ENCODE measurements at places on chromosomes 3 and 15.
A peak's percentile ranks its signal among the peaks of the same experiment; 100 is the strongest.

DNA sequence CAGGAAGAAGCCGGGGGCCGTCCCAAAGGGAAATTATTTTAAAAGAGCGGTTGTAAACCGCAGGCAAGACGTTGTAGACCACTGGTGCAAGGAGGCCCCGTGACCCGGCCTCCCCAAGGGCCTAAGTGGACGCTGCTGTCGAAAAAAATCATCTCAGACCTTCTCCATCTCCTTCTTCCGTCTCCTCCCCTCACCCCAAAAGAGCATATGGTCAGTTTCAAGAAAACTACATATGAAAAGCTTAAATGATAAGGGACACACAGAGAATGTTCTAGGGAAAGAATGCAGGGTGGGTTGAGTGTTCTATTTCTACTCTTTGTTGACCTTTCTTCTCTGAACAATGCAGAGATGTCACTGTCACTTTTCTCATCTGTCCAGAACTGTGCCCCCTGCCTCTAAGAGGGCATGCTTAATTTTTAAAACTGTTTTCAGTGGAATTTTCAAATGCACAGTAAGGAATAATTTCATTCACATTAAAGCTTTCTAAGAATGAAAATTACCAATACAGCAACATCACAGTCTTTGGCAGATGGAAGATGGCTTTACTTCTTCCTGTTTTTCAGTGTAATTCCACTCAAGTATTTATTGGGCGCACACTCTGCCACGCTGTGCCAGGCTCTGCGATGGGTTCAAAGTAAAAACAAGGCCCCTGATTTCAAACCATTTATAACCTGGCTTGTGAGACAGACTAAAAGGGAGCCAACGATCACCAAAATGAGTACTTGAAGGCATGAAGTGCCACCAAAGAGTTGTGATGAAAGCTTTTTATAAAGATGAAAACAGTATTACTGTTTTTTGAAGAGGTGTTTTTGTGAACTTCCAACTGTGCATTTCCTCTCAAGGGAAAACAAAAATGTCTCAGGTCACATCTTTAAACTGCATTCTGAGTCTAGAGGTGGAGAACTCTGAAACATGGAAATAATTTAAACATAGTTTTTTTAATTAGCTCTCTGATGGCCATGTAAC lies 891 bp upstream of the TOP2B start:
- DNase-seq, result no peak

DNA sequence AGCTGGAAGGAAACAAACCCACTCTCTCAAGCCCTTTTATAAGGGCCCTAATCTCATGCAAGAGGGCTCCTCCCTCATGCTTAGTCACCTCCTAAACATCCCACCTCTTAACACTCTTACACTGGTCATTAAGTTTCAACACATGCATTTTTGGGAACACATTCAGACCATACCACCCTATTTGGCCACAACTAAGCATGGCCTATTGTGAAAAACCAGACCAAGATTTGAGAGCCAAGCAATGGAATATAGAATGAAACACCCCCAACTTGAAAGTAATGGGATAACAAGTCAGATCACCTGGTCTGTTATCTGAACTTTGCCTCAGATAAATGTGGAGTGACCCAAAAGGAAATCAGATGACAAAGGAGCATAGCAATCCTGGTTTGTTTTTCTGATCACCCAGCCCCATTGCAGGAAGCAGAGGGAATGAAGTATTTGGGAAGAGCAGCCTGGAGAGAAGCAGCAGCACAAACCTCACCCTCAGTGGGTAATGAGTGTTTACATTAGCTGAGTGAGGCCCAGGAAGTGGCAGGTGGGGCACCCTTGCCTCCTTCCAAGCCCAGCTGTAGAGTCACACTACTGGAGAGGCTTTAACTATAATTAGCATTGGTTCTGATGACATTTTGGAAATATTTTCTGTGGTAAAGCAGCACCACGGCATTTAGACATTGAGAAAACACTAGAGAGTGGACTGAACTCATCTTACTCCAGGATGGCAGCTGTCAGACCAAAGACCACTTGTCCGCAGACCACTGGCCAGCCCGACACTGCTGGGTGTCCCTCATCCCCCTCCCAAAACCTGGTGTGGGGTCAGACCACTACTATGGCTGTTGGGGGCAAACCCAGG lies 48.8 kb upstream of the PRTG start:
- DNase-seq, result peak; percentile 21

- no peak for DNase-seq
Observed at GRCh38 chr3:150912501-150912900, 7.3 kb upstream of the MINDY4B start.

- peak; percentile 43 for DNase-seq
Observed at GRCh38 chr3:149003653-149004305, 12.4 kb downstream of the GYG1 start.

GRCh38 chr3:16199769-16200168 lies 25.3 kb downstream of the GALNT15 start:
- no peak for DNase-seq

GRCh38 chr3:102745881-102746280 lies 311.1 kb downstream of the ZPLD1 start:
- peak; percentile 39 for DNase-seq

GRCh38 chr3:23706111-23706510 lies 99.6 kb upstream of the UBE2E1 start:
- no peak for DNase-seq

GRCh38 chr15:42921342-42921731 lies 759 bp upstream of the TTBK2 start:
- peak; percentile 18 for DNase-seq

GRCh38 chr15:71392861-71393283 lies 277.6 kb downstream of the THSD4 start:
- DNase-seq, result no peak

DNA sequence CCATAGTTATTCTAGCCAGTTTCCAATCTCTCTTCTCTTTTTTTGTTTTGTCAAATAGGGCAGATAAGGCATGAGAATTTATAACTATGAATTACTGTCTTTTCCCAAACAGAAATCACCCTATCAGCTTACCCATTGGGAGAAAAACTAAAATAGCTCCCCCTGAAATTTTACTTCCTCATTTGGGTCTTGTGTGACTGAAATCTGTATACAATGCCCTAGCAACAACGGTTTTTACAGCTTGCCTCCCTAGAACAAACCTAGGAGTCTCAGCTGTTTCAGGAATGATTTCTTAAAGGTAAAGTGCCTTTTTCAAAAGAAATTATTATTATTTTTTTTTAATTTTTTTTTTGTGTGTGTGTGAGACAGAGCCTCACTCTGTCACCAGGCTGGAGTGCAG lies 56.8 kb downstream of the CD86 start:
- no peak for DNase-seq

- DNase-seq, result no peak
Observed at GRCh38 chr3:146476094-146476740, 6.9 kb upstream of the PLSCR2 start.

- no peak for DNase-seq
Observed at GRCh38 chr3:14744556-14744955, 69.6 kb downstream of the C3orf20 start.

DNA sequence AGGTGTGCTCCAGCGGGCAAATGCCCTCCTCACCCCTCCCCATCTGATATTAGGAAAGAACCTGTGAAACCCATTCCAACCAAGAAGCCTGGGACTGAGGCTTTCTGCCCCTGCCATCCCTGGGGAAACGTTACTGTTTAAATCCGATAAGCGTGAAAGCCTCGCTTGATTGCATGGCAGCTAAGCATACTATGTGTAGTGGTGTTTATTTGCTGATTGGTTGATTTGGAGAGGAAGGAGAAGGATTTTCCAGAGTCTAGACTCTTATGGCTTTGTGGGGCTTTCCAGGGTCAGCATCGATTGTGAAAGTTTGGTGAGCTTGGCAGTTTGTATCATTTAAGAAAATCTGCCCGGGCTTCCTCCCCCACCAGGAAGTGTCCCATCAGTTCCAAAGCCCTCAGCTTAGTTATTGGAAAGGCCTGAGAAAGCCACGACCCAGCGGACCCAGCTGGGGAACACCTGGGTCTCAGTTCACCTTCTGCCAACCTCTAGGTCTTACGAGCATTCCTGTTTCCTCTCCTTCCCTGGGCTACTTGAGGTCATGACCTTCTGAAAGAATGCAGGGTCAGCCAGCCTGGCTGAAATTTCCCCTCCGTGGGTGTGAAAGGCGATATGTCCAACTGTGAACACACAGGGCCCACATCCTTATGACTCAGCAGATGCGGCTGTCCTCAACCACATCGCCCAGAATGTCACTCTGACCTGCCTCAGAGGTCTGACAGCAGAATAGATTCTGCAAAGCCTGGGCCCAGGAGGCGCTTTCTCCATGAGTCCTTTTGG lies 62.8 kb upstream of the HERC1 start:
- no peak for DNase-seq

DNA sequence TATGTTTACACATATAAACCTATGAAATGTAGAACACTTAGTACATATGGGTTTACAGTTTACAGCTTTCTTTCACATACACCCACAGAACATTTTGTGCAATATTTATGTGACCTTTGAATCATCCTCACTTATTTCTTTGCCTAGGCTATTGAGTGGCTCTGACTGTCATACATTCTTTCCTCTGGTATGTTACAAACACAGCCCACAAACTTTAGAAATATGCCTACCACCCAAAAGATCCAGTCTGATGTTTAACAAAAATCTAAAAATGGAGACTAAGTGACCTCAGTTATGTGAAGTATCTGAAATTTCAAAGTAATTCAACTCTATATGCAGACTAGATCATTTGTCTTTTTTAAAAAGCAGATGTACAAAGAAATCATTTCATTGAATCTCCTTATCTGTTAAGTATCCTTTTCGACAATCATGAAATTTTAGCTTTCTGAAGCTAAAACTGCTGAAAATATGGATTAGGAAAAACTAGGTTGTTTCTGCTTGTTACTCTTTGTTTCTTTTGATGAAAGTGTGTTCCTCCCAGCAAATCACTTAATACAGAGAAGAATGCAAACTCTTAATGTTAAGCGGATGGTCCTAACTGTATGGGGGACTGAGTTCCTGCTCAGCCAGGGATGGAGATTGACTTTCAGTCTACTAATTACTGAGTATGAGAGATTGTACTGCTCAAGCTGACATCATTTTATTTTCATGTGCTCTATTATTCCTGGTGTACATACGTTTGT lies 27.7 kb downstream of the CCDC54 start:
- no peak for DNase-seq

DNA sequence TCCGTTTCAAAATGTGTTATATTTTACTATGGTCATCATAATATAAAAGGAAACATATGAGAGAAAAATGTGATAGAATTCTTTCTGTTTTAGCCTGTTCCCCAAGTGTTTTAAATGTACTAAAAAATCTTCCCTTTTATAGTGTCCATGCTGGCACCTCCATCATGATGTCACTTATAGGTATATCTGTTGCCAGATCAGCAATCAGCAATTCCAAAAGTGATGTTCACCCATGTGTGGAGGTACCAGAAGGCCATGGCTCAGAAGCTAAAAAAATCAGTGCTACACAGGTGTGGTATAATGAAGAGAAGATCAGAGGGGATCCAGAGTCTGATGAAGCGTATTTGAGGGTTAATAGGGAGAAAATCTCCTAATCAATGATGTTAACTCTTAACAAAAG lies 1.1 kb upstream of the GPR15 start:
- no peak for DNase-seq

GRCh38 chr3:21540265-21540664 lies 210.7 kb downstream of the ZNF385D start:
- no peak for DNase-seq

GRCh38 chr3:40924559-40925141 lies 274.7 kb upstream of the CTNNB1 start:
- DNase-seq, result peak; percentile 17

DNA sequence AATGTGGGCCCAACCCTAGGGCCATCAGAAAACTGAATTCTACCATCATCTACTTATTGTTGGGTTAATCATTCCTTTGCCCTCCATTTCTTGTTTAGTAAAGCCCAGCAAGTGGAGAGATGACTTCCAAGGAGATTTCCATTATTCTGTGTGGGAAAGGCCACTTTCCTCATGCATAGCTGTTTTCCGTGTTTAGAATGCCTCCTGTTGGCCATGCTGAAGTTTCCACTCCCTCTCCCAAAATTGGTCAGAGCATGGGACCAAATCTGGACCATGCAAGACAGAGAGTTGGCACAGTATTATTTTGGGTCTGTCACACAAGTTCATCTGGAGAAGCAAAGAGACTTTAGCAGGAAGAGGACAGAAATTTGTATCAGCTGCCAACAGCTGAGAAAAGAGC lies 15.3 kb upstream of the SUSD5 start:
- DNase-seq, result no peak

DNA sequence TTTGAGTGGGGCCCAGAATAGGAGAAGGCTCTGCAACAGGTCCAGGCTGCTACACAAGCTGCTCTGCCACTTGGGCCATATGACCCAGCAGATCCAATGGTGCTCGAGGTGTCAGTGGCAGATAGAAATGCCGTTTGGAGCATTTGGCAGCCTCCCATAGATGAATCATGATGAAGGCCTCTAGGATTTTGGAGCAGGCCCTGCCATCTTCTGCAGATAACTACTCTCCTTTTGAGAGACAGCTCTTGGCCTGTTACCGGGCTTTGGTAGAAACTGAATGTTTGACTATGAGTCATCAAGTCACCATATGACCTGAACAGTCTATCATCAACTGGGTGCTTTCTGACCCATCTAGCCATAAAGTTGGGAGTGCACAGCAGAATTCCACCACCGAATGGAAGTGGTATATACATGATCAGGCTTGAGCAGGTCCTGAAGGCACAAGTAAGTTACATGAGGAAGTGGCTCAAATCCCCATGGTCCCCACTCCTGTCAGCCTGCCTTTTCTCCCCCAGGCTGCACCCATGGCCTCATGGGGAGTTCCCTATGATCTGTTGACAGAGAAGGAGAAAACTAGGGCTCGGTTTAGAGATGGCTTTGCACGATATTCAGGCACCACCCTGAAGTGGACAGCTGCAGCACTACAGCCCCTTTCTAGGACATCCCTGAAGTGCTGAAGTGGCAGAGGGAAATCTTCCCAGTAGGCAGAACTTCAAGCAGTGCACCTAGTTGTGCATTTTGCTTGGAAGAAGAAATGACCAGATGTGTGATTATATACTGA lies 971.4 kb downstream of the MCTP2 start:
- DNase-seq, result no peak

- DNase-seq, result no peak
Observed at GRCh38 chr3:54358316-54358715, 236.0 kb downstream of the CACNA2D3 start.

- DNase-seq, result no peak
Observed at GRCh38 chr3:68757157-68757556, 175.2 kb downstream of the TAFA4 start.

GRCh38 chr3:45666757-45667431 lies 22.3 kb upstream of the SACM1L start:
- no peak for DNase-seq

DNA sequence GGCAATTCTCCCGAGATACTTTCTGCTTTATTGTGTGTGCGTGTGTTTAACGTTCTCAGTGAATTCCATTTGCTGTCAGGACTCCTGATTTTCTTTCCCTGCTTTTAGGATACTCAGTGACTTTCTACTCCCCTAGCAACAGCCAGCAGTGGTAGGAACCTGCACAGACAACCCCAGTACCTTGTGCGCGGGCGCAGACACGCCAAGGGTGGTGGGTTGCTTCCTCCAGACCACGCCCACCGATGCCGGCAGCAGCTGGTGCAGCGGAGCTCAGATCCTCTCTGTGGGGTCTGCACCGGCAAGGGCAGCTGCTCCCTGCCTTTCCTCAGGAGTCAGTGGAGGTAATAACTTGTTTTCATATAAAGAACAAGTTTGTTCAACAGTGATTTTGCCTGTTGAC lies 225.1 kb upstream of the NDN start:
- DNase-seq, result no peak

- no peak for DNase-seq
Observed at GRCh38 chr3:151002003-151002981, 29.8 kb upstream of the CLRN1 start.

GRCh38 chr15:35705030-35705883 lies 159.3 kb upstream of the DPH6 start:
- DNase-seq, result no peak

GRCh38 chr15:37929238-37929637 lies 5.2 kb upstream of the TMCO5A start:
- DNase-seq, result no peak

All from NCI-H2081 (cell line).